ENCODE measurements at places on chromosomes 4 and X. TPM values are rescaled to one million over a fixed set of nuclear protein-coding genes. Genes with fewer than 3 reads are reported as not detected.

The GSTCD gene
- polyA plus RNA-seq, result 15.1 TPM

The FAT1 gene
- 18.0 TPM for polyA plus RNA-seq

The NRK gene
- 0.12 TPM for polyA plus RNA-seq

The NEUROG2 gene
- polyA plus RNA-seq, result 0.58 TPM

The HPGD gene
- 18.7 TPM for polyA plus RNA-seq

The UGT2B11 gene
- polyA plus RNA-seq, result 0.22 TPM

The SERPINA7 gene
- not detected for polyA plus RNA-seq

The HMGN5 gene
- 0.80 TPM for polyA plus RNA-seq

The SH3RF1 gene
- 3.1 TPM for polyA plus RNA-seq

The SOWAHD gene
- polyA plus RNA-seq, result not detected

The RAB39B gene
- polyA plus RNA-seq, result 26.2 TPM

The VCX2 gene
- not detected for polyA plus RNA-seq

The CXXC4 gene
- polyA plus RNA-seq, result 127 TPM
